ENCODE measurements at places on chromosomes 2 and 18.

- no peak for DNase-seq
Measured at GRCh38 chr2:144382849-144383248, 137.1 kb downstream of the ZEB2 start.

DNA sequence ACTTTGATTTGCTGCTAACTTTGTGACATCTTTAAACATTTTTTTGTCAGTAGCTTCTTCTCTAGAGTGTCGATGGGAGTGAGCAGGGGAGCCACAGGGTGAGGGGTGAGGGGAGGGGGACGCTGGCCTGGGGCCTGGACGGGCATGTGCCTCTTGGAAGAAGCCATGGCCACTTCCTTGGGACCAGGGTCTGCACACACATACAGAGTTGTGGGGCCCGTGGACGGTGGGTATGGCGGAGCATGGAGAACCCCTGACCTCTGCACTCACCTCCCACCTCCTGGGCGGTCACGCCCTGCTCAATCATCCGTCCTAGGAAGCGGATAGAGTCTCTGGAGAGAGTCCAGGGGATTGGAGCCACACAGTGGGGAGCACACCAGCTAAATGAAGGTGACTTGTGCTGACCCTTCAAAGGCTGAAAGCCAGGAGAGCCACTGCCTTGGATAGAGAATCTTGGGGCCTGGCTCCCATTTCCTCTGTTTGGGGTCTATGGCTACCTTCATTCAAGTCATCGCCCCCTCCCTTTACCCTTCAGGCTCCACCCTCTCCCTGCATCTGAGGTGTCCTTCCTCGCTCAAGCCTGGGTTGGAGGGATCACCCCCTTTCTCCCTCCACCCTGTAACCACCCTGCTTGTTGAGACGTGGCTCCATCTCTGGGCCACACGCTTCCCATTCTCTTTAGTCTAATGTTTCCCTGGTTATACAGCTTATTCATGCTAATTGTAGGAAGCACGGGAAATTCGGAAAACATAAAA lies 63.9 kb upstream of the HAAO start:
- DNase-seq = no peak

- no peak for DNase-seq
Measured at GRCh38 chr18:32048507-32049091, 30.0 kb downstream of the RNF125 start.

DNA sequence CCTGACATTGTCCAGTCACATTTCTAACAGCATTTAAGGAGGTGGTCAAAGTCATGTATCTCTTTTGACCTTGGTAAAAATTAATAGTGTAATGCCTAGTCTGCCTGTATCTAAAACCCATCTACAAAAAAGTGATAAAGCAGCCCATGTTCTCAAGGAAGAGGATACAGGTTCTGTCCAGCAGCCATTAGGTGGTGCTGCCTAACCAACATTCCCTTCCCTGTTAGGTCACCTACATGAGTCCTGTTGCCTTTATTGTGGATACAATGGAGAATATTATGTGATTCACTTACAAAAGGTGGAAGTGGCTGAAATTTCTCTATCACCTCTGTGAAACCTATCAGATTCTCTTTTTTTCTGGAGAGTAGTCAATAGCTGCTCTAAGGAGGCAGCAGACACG lies 52.5 kb downstream of the AQP4 start:
- no peak for DNase-seq

DNA sequence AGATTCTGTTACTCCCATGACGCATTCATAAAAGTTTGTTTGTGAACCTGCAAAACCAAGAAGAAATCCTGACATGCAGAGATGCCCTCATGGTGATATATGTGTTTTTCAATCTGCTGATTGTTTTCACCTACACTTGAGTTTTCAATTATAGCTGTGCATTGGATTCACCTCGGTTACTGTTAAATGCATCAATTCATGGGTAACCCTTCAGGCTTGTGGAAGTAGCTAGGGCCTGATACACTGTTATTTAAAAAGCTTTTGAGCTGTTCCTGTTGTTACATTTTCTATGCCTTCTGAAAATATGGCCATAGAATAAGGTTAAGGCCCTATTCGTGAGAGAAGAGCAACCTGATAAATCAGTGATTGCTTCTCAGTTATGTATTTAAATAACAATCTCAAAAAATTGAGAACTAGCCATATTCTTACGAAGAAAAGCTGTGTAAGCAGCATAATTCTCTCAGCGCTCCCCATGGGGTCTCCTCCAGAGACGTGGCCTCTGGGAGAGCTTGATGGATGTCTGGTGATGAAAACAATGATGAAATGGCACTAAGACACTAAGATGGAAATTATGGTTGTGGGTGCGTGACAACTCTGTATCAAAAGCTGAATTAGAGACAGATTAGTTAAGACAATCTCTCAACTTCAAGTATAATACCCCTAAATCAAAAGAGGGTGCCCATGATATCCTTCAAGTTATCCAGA lies 60.5 kb downstream of the RIT2 start:
- DNase-seq = no peak

DNA sequence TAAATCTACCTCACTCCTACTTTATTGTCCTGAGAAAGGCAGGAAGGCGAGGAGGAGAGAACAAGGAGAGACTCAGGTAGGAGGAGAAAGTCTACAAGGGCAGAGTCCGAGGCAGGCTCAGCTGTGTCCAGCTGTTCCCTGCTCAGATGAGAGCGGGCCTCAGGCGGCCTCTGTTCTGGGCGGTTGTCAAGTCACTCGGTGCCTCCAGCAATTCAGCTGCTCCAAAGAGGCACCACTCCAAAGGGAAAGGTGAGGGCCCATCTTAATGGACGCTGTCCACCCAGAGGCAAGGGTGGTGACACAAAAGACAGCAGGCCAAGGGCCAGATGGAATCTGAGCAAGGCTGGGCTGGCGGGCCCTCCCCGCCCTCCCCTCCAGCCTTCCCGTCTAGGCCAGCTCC lies 101.4 kb upstream of the EPAS1 start:
- no peak for DNase-seq

GRCh38 chr2:657766-658165 lies 19.4 kb downstream of the TMEM18 start:
- no peak for DNase-seq

- DNase-seq = no peak
Measured at GRCh38 chr2:39568561-39569006, 97.1 kb upstream of the TMEM178A start.

DNA sequence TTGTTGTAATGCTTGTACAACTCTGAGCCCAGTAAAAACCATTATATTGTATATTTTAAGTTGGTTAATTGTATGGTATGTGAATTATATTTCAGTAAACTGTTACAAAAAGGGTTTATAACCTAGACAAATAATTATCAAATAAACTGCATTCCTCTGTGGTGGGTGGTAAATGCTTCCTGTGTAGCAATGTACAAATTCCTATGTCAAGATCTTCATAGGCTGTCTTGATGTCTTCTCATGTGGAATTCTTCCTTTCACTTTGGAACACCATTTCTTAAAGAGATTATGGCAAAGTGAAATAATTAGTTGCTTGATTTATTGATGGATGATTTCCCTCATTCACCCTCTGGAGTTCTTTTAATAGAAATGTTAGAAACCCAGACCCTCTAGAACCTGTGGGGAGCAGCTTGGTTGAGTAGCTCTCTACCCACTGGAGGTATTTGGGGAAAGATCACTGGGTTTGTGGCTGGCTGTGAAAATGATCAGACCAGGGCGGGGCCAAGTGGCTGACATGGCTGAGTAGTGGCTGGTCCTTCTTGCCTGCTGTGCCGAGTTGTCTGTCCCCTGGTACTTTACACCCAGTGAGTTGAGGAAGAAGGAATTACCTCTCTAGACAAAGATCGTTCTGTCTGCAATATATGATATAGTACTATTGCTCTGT lies 22.4 kb upstream of the MGAT5 start:
- DNase-seq = no peak

DNA sequence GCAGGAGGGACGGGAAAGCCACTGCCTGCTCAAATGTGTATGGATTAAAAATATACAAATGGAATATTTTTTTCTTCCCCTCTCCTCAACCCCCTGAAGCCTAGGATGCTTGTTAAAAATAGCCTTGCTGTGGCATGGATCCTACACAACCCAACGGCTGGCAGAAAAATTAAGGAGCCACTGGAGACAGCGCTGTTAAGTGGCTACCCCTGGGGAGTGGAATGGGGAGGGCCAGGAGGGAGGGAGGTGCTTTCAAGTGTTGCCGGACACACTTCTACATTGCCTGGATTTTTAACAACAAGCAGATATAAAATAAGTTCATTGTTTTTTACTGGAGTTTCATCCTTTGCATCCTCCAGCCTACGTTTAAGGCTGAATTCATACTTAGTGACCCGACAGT lies 66.6 kb downstream of the ZBTB7C start:
- no peak for DNase-seq

GRCh38 chr2:228768818-228769217 lies 502.3 kb downstream of the PID1 start:
- DNase-seq = no peak

GRCh38 chr2:80111185-80111584 lies 193.4 kb downstream of the LRRTM1 start:
- DNase-seq = no peak

DNA sequence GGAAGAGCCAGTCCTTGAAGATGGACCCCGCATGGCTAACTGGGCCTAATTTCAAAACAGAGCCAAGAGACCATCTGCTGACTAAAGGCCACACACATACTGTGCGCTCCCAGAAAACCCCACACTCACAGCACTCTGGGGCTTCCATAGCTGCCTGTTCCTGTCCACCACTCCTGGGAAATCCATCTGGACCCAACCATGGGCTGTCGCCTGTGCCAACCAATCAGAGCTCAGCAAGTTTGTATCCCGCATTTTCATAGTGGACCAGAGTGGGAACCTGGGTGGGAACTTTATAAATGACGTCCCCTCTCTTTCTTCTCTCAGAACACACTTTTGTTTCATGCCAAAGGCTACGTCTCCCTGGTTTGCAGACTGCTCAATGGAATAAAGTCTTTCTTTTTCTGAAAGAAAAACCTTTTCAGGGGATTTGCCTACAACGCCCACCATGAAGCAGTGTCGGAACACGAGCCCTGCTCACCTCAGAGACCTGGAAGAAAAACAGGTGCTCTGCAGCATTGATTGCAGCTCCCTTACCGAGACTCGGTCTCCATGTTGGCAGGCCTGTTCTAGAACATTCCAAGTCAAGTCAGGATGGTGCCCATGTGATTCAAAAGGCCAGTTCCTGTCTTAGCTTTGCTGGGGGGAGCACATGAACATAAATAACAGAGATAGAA lies 137.2 kb upstream of the GPC1 start:
- DNase-seq = no peak

DNA sequence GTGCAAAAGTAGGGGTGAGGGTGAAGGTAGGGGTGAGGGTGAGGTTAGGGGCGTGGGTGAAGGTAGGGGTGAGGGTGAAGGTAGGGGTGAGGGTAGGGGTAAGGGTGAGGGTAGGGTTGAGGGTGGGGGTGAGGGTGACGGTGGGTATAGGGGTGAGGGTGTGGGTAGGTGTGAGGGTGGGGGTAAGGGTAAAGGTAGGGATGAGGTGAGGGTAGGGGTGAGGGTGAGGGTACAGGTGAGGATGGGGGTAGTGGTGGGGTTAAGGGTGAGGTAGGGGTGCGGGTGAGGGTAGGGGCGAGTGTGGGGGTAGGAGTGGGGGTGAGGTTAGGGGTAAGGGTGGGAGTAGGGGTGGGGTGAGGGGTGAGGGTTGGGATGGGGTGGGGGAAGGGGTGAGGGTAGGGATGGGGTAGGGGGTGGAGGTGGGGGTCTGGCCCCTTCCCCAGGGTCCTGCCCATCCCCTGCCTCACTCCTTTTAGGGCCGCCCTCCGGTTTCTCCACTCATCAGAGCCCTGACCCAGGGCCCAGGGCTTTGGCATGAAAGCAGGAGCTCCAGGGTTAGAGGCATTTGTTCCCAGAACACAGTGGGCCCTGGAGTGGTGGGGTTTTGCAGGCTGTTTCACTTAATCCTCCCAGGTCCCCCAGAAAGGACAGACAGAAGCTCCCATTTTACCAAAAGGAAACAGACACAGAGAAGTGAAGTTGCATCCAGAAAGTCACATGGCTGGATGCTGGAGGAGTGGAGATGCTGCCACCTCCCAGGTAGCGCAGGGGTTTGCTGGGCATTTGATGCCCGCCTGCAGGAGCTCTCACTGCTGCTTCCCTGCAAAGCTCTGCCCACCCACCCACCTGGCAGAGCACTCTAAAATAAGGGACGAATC lies 26.9 kb downstream of the SNORC start:
- no peak for DNase-seq

DNA sequence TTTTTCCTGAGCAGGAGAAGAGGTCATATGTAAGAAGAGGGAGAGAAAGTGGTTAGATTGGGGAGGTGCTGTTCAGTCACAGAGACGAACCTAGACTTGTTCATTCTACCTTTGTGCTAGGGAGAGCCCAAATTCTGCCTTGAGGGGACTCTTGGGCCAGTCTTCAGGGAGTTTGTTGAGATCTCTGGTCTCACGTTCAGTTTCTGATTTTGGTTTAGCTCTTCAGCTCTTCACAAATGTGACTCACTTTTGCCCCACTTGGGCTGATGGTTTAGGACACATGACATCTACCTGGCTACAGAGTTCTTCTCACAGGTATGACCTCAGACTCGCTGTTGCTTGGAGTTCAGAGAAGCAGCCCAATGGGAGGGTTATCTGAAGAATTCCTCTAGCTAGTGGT lies 49.2 kb upstream of the DARS1 start:
- no peak for DNase-seq

- no peak for DNase-seq
Measured at GRCh38 chr2:221402072-221402471, 170.0 kb downstream of the EPHA4 start.

GRCh38 chr18:76422838-76423237 lies 72.2 kb downstream of the ZNF516 start:
- DNase-seq = no peak

DNA sequence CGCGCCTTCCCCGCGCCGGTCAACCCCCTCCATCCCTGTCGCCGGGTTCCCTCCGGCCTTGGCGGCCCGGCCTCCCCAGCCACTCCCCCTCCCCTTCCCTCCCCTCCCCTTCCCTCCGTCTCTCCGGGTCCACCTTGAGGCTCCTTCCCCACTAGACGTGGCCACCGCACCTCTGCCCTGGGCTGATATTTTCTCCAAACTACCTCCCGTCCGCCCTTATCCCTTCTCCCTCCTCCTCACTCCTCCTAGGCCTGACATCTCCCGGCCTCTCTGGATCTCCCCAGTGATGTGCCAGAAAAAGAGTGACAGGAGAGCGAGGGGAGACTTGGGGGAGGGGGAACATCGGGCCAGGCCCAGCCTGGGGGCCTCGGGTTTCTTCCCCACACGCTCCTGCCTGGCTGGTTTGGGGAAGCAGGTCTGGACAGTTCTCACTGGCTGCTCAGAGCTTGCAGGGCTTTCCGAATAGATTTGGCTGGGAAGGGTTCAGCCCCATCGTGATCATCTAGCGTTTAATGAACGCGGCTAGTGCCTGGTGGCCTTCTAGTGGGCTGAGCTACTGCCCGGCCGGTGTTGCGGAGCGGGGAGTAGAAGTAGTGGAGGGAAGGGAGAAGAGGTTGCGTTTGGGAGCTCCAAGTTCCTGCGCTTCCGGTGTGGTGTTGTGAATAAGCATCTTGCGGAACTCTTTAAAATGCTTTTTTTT lies 641 bp downstream of the MAPRE3 start:
- DNase-seq = no peak

DNA sequence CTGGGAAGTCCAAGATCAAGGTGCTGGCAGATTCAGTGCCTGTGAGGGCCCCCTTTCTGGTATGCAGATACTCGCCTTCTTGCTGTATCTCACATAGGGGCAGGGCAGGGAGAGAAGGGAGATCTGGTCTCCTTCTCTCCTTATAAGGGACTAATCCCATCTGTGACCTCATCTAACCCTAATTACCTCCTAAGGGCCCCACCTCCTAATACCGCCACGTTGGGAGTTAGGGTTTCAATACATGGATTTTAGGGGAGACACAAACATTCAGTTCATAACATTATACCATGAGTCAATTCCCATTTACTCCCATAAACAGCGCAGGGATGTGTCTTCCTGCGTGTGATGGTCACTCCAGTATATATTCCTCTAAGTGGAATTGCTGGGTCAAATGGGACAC lies 73.8 kb upstream of the TXNDC2 start:
- no peak for DNase-seq

All from T follicular helper cell (primary cell).